ENCODE measurements at places on chromosomes 3 and 15.

DNA sequence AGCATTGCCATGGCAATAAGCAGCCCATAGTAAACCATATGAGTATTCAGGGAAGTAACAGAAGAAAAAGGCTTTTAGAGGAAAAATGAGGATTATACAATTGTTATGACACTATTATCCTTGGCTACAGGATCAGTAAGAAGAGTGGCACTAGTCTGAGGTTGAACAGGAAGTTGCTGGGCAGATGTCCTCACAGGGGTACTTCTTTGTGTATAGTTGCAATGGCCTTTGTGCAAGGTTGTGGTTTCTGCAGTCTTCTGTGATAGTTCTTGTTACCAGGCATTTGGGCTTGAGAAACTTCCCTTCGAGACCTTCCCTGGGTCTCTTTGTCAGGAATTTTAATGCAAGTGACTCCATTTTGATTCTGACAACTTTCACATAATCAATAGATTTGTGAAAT lies 100.6 kb upstream of the ATP11B start:
- DNase-seq, result no peak

DNA sequence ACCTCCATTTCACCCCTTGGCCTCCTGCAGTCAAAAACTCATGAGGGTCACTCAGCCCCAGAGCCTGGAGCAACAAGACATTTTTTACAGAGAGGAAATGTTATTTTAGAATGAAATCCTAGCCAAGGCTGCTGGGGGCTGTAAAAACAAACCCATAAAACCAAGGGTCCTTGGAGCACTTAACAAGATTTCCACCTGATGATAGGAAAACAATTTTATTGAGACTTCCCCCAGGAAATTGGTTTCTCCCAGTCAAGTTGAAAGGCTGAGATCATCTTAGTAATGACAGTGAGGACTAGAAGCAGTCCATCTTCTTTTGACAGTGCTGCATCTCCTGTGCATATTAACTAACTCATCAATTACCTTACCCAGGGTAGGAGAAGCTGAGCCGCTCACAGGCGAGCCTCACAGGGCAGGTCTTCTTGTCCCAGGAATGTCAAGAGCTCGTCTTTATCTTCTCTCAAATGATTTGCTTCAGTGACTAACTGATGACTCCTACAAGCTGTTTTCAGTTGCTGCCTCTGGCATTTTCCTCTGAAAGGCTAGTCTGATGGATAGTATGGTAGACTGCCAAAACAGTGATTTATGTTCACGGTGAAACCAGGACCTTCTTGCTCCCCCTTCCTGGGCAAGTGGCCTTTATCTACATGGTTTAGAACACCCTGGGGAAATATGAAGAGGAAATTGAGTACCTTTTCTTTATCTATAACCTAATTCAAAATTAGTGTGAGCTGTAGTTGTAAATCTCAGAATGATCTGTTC lies 34.6 kb upstream of the AEN start:
- DNase-seq, result peak; percentile 33

- peak; percentile 42 for DNase-seq
These were observed 1.0 kb upstream of the ISY1 start for GRCh38 chr3:129161860-129162271.

DNA sequence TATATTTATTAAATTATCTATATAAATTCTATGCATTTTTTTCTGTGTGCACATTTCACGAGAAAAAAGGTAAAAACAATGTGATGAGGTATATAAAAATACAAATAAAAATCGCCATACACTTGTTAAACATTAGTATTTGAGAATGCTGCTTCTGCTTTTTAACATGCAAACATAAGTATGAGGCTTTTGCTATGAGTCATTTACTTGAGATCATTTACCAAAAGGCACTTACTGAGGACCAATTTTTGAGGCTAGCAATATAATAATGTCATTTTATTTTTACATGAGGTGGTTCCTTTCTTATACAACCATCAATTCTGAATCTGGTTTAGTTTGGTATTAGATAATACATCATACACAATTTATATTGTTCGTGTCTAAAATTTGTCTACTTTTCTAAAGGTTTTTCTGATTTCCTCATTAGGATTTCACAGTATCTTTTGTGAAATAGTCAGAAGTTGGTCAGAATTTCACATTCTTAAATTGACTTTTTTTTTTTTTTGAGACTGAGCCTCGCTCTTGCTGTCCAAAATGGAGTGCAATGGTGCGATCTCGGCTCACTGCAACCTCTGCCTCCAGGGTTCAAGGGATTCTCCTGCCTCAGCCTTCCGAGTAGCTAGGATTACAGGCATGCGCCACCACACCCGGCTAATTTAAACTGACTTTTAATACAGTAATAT lies 25.6 kb downstream of the DCUN1D1 start:
- DNase-seq, result no peak

DNA sequence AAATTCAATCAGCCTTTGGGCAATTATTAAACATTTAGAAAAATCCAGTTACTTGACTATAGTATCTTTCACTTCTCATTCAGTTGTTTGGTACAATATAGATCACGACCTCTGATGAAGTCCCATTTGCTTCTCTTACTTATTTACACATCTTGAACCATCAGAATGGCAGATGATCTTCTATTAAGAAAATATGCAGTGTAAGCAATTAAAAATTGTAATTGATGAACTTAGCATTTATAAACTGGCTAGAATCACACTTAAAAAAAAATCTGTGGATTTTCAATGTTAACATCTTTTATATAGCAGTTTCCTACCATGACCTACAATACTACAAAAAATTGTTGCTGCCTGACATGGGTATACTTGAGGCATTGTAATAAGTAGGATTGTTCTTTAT lies 395.5 kb upstream of the CNTN4 start:
- no peak for DNase-seq

DNA sequence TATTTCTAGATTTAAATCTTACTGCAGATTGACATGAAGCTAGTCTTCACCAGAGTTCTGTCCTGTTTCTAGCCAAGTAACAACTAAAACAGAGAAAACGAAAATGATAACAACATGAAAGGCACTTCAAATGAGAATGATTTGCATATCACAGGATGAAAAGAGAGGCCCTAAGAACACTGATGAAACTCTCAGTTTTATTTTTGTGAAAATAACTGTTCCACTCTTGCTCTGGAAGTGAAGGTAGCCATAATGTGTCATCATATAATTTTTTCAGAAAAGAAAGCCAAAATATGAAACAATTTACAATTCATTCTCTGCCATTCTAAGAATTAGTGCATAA lies 274.4 kb downstream of the ADAMTSL3 start:
- no peak for DNase-seq

Data from SK-MEL-5 (cell line).